ENCODE measurements at places on chromosomes 5 and 9. TPM values are rescaled to one million over a fixed set of nuclear protein-coding genes. Genes with fewer than 3 reads are reported as not detected.

EPB41L4A gene
- 6.0 TPM for total RNA-seq

SPINK7 gene
- not detected for total RNA-seq

TJP2 gene
- 234 TPM for total RNA-seq

SEMA4D gene
- 48.0 TPM for total RNA-seq

OCLN gene
- 61.6 TPM for total RNA-seq

TSTD2 gene
- 20.2 TPM for total RNA-seq

DNA sequence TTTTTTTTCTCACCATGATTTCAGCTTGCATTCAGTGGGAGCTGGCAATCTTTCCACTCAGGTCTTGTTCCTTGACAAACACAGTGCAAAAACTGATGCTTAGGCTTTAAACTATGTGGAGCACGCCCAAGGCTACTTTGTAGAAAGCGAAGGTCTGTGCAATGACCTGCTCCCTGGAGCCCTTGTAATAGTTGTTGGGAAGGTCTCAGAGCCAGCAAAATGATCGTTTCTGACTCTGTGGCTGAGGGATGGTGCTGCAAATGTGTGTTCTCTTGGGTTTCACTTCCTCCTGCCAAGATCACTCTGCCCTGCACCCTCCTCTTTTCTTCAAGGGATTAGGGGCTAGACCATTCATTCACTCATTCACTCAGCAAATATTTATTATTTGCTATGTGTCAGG, 249.7 kb upstream of the MAP3K1 start:
- no peaks in the 10 kb centered on the region for H3K27me3 ChIP-seq
- H3K36me3 ChIP-seq = no peaks in the 10 kb centered on the region
- no peak overlapping the region for H3K4me3 ChIP-seq
- no peak for DNase-seq

- H3K36me3 ChIP-seq = no peaks in the 10 kb centered on the region
- H3K27me3 ChIP-seq = no peaks in the 10 kb centered on the region
- no peak overlapping the region for H3K27ac ChIP-seq
- H3K4me1 ChIP-seq = peaks cover 10% of the 10 kb centered on the region
- no peak for DNase-seq
- H3K4me3 ChIP-seq = no peak overlapping the region
Observed at GRCh38 chr5:24854350-24854749, 209.6 kb upstream of the CDH10 start.

DNA sequence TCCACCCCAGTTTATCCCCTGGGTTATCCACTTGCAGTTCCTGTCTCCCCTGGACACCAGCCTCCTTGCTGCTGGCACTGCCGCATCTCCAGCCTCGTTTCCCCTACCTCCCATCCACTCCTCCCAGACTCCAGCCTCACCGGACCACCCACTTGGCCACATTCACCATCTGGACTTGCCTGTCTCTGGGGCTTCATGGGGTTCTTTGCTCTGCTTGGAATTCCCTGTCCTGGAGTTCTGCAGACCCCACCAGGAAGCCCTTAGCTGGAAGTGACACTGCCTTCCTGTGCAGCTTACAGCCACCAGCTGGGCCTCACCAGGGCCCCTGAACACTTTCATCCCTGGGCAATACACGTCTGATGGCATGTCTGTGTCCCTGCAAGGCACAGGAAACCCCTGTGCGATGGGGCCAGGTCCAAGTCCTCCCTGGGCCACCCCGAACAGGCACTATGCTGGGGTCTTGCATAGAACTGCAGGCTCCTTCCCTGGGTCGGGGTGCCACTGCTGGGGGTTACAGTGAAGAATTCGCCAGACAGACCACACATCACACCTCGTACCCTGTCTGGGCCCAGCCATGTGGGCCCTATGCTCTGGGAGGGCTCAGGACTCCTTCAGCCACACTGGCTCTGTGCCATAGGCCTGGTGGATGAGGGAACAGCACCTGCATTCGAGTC, 3.0 kb downstream of the FLT4 start:
- H3K4me3 ChIP-seq = no peak overlapping the region
- H3K4me1 ChIP-seq = no peaks in the 10 kb centered on the region
- H3K27ac ChIP-seq = no peak overlapping the region
- H3K27me3 ChIP-seq = peaks cover 42% of the 10 kb centered on the region
- no peak for DNase-seq
- no peaks in the 10 kb centered on the region for H3K36me3 ChIP-seq

DNA sequence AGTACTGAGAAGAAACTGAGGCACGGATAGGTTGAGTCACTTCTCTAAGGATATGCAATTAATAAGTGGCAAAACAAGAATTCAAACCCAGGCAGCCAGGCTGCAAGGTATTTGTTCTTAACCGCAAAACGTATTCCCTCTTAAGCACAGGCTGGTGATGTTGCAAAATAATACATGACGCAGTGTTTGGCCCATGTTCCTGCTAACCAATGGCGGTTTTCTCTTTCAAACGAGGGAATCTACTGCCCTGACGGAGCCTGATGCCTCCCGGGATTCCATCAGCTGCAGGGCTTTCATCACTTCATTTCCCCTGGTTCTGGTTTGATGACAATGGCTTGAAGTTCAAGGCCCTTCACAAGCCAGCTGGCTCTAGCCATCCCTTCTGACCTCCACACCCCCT, 154.8 kb downstream of the SLIT3 start:
- H3K4me1 ChIP-seq = peaks cover 8% of the 10 kb centered on the region
- no peak overlapping the region for H3K4me3 ChIP-seq
- no peak overlapping the region for H3K27ac ChIP-seq
- no peaks in the 10 kb centered on the region for H3K36me3 ChIP-seq
- no peaks in the 10 kb centered on the region for H3K27me3 ChIP-seq

- peaks cover 19% of the 10 kb centered on the region for H3K4me1 ChIP-seq
- DNase-seq = peak; percentile 69
- H3K27me3 ChIP-seq = no peaks in the 10 kb centered on the region
- H3K36me3 ChIP-seq = peaks cover 14% of the 10 kb centered on the region
- H3K27ac ChIP-seq = peak overlapping the region; percentile 91
- no peak overlapping the region for H3K4me3 ChIP-seq
Observed at GRCh38 chr9:37433867-37434371, 11.4 kb downstream of the GRHPR start.

DNA sequence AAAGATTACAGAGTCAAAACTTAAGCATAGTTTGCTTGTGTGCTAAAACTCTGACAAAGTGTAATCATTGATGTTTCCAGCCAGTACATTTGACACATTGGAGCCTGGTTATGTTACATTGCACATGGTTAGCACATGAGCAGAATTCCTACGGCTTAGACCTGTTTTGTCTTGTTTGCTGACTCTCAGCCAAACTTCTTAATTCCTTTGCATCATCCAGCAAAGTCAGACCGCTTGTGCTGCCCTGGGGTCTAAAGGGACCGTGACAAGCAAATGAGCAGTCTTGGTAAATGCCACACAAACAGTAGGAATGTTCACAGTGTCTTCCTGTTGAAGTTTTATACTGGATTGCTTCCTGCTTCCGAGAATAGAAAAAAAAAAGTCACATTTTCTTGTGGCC, 72.0 kb upstream of the ENTREP1 start:
- peaks cover 24% of the 10 kb centered on the region for H3K36me3 ChIP-seq
- no peaks in the 10 kb centered on the region for H3K27me3 ChIP-seq
- no peak for DNase-seq
- H3K27ac ChIP-seq = no peak overlapping the region
- H3K4me1 ChIP-seq = no peaks in the 10 kb centered on the region
- no peak overlapping the region for H3K4me3 ChIP-seq

GRCh38 chr5:134958755-134959154, 9.0 kb upstream of the CATSPER3 start:
- peak; percentile 33 for DNase-seq
- no peaks in the 10 kb centered on the region for H3K27me3 ChIP-seq
- H3K27ac ChIP-seq = no peak overlapping the region
- H3K36me3 ChIP-seq = peaks cover 3% of the 10 kb centered on the region
- H3K4me3 ChIP-seq = no peak overlapping the region

DNA sequence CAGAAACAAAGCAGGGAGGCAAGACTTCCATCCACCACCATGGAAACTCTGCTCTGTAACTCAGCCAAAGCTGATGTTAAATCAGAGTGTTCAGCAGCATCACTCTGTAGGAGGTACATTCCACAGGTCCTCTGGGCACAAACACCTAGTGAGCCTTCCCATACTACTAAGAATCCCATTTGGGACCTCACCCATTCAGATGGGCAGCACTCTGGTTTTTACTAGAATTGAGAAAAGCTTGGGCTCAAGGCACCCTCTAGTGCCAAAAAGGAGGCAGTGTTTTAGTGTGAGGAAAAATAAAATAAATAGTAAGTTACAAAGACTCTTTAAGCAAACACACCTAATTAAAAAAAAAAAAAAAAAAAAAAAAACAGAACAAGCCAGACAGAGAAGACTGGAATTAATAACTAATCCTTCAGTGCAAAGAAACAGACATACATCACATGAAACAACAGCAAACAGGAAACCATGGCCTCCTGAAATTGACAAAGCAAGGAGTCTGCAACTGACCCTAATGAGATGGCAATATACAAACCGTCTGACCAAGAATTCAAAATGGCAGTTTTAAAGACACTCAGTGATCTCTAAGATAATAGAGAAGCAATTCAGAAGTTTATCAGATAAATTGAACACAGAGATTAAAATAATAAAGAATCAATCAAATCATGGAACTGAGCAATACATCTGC, 159.5 kb downstream of the GNA14 start:
- H3K36me3 ChIP-seq = no peaks in the 10 kb centered on the region
- H3K4me3 ChIP-seq = no peak overlapping the region
- H3K27ac ChIP-seq = no peak overlapping the region
- H3K4me1 ChIP-seq = no peaks in the 10 kb centered on the region

- H3K27ac ChIP-seq = no peak overlapping the region
- H3K27me3 ChIP-seq = no peaks in the 10 kb centered on the region
- H3K4me1 ChIP-seq = no peaks in the 10 kb centered on the region
Observed at GRCh38 chr9:138103111-138103848, 225.7 kb downstream of the CACNA1B start.

- no peaks in the 10 kb centered on the region for H3K36me3 ChIP-seq
- no peaks in the 10 kb centered on the region for H3K27me3 ChIP-seq
- peaks cover 6% of the 10 kb centered on the region for H3K4me1 ChIP-seq
- H3K4me3 ChIP-seq = no peak overlapping the region
Observed at GRCh38 chr5:148719605-148720004, 65.3 kb upstream of the HTR4 start.

- no peak overlapping the region for H3K27ac ChIP-seq
- no peaks in the 10 kb centered on the region for H3K4me1 ChIP-seq
- no peaks in the 10 kb centered on the region for H3K27me3 ChIP-seq
- H3K4me3 ChIP-seq = no peak overlapping the region
- no peaks in the 10 kb centered on the region for H3K36me3 ChIP-seq
Observed at GRCh38 chr9:20988671-20989315, 42.6 kb downstream of the HACD4 start.

- no peak for DNase-seq
- no peak overlapping the region for H3K4me3 ChIP-seq
- no peaks in the 10 kb centered on the region for H3K27me3 ChIP-seq
- no peak overlapping the region for H3K27ac ChIP-seq
- H3K4me1 ChIP-seq = peaks cover 18% of the 10 kb centered on the region
Observed at GRCh38 chr9:80062567-80062966, 490.8 kb downstream of the TLE4 start.

GRCh38 chr5:157506981-157507780, 47.2 kb downstream of the NIPAL4 start:
- H3K4me1 ChIP-seq = no peaks in the 10 kb centered on the region
- DNase-seq = no peak
- H3K27me3 ChIP-seq = no peaks in the 10 kb centered on the region

- no peak overlapping the region for H3K4me3 ChIP-seq
- H3K27me3 ChIP-seq = no peaks in the 10 kb centered on the region
Observed at GRCh38 chr9:112249277-112249676, 74.2 kb upstream of the SUSD1 start.

DNA sequence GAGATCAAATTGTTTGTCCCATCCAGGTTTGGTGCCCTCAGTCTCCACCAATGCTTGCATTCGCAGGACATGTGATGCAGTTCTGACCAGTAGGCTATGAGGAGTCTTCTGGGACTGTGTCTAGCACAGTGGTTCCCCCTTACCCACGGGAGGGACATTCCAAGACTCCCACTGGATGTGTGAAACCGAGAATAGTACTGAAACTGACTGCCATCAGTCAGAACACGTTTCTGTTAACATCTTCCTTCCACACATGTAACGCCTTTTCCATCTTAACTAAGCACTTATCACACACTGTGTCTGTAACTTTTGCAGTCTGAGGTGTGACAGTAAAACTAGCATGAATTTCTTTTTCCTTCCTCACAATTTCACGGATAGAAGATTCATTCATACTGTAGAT, 74.7 kb downstream of the PTTG1 start:
- H3K36me3 ChIP-seq = no peaks in the 10 kb centered on the region
- no peak overlapping the region for H3K27ac ChIP-seq
- H3K4me3 ChIP-seq = no peak overlapping the region
- no peak for DNase-seq
- H3K27me3 ChIP-seq = no peaks in the 10 kb centered on the region

DNA sequence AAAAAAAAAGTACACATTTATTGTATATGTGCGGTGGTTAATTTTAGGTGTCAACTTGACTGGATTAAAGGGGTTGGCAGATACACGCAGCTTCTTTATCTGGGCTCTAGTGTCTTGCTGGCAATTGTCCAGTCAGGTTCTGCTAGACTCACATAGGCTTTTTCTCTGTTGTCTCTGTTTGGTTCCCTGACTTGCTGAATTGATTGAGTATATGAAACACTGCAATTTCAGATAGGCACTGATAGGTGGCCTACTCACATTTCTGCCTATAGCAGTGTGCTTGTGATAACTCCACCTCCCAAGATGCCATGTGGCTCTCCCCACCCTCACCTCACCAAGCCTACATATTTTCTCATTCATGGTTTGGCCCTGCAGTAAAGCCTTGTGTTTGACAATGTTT, 52.5 kb downstream of the AOPEP start:
- H3K27ac ChIP-seq = no peak overlapping the region
- no peaks in the 10 kb centered on the region for H3K27me3 ChIP-seq
- peak; percentile 18 for DNase-seq
- H3K4me1 ChIP-seq = no peaks in the 10 kb centered on the region
- no peak overlapping the region for H3K4me3 ChIP-seq
- no peaks in the 10 kb centered on the region for H3K36me3 ChIP-seq
